ENCODE measurements at places on chromosomes 4 and X.

GRCh38 chrX:100216083-100216482, 194.0 kb downstream of the PCDH19 start:
- DNase-seq = no peak

GRCh38 chrX:51641421-51642021, 22.8 kb upstream of the CENPVL3 start:
- DNase-seq = peak; percentile 27

DNA sequence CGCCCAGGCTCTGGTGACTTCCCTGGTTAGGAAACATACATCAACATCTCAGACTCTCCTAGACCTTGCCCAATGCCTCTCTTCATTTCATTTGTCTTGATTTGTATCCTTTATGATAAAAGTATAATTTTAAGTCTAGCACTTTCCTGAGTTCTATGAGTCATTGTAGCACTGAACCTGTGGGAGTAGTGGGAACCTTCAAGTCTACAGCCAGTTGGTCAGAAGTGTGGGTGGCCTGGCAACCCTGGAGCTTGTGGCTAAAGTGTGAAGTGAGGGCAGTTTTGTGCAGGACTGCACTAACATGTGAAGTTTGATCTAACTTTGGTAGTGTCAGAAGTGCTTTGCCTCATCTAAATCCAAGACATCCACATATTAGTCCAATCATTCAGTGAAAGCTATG, 259.3 kb upstream of the IGFBP7 start:
- no peak for DNase-seq

- DNase-seq = no peak
Measured at GRCh38 chr4:89123451-89123851, 12.1 kb downstream of the TIGD2 start.

- no peak for DNase-seq
Measured at GRCh38 chr4:150662686-150663085, 80.7 kb downstream of the MAB21L2 start.

- peak; percentile 18 for DNase-seq
Measured at GRCh38 chr4:107666134-107666533, 53.9 kb downstream of the PAPSS1 start.

- no peak for DNase-seq
Measured at GRCh38 chr4:184364100-184364921, 110.0 kb downstream of the IRF2 start.

GRCh38 chrX:129478516-129478915, 44.8 kb downstream of the SMARCA1 start:
- no peak for DNase-seq

- DNase-seq = no peak
Measured at GRCh38 chr4:3670521-3671519, 95.4 kb upstream of the ADRA2C start.

GRCh38 chr4:112546476-112546875, 30.5 kb upstream of the NEUROG2 start:
- no peak for DNase-seq

DNA sequence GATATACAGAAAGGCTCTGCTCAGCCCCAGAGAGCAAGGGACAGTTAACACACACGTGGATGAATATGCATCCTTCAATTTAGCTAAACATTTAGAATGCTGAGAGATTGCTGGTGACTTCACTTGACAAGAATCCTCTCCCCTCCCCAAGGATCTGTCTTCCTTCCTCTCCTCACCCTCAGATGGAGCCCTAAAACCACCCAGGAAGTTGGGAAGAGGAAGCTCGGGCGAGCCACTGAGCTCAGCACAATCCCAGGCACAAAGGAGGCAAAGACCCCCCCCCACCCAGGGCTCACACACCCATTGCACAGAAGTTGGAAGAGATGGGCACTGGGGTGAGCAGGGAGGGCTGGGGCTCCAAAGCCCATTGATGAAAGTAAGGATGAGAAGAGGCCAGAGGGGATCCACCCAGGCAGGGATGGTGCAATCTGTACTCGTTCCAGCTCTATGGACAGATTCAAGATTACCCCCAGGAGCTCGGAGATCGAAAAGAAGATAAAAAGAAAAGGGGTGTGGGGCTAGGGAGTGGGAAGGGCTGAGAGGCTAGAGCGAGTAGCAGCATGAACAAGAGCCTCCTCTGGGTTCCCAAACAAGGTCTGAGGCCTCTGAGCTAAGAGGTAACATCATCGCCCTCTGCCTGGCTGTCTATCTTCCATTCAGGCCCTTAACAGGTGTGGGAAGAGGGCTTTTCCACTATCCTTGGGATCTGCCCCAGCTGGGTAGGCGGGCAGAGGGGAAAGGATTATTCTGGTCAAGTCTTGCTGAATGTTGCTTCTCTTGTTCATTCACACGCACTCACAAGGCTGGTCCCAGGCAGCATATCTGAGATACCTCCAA, 1.2 kb downstream of the TFE3 start:
- no peak for DNase-seq

GRCh38 chr4:184165291-184165690, 52.4 kb downstream of the ENPP6 start:
- DNase-seq = no peak

DNA sequence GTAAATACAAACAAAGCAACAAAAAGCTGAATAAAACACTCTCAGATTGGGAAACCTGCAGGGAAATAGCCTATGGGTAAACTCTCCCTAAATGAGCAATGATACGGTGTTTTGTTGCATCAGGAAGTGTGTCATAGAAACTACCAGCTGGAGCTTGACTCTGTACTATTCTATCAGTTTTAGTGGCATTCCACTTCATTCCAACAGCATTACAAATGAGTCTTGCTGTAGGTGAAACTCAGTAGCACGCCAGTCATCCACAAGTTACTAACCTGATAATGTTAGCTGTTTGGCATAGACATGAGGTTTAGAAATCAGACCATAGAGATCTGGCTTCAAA, 24.9 kb downstream of the FGFBP1 start:
- peak; percentile 67 for DNase-seq

DNA sequence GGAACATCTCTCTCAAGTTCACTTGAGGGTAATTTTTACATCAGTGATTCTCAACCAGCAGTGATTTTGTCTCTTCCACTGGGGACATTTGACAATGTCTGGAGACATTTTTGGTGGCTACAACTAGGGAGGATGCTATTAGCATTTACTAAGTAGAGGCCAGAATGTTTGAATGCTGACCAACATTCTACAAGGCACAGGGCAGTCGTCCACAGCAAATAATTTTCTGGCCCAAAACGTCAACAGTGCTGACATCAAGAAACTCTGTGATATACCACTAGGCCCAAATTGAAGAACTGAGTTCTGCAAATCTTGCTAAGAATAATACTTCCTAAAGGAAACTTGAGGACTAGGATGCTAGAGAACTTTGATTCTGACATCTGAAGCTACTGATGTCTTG, 7.1 kb downstream of the KLKB1 start:
- no peak for DNase-seq

DNA sequence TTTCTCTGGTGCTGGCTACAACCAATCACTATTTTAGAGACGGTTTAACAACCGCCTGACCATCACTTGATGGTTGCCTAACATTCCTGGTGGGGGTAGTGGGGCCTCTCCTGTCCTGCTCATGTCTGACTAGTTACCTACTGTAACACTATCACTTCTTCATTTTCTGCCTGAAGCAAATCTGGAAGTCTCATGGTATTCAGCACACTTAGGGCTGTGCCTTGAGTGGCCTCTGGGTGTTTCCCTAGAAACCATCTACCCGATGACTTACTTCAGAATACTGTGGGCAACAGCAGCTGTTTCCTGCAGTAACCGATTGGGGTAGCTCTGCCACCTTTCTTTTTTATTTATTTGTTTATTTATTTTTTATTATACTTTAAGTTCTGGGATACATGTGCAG, 880.1 kb upstream of the INTU start:
- DNase-seq = no peak

GRCh38 chr4:81919810-81920209, 448.1 kb upstream of the RASGEF1B start:
- DNase-seq = no peak

GRCh38 chr4:13892739-13893105, 265.2 kb upstream of the BOD1L1 start:
- DNase-seq = no peak

DNA sequence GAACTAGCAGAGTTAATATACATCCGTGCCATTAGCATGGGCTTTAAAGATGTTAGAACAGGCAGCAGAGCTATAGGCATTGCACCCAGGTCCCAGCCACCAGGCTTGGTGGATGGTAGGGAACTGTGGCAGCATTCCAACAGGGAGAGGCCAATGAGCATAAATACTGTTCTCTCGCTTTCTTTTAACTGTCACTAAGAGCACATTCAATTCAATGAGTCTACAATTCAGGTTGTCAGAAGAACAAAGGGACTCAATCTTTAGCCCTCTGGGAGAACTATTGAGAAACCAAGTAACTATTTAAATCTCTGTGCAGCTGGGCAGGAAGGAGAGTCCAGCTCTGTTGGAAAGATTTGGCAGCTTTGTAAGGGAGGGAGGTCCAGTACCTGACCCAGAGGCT, 165.6 kb downstream of the CHIC1 start:
- no peak for DNase-seq

- no peak for DNase-seq
Measured at GRCh38 chr4:150425161-150425560, 156.8 kb upstream of the MAB21L2 start.

- DNase-seq = no peak
Measured at GRCh38 chr4:110472583-110473329, 3.2 kb upstream of the ENPEP start.

- no peak for DNase-seq
Measured at GRCh38 chr4:66972087-66972486, 573.2 kb downstream of the CENPC start.

GRCh38 chr4:17273047-17273446, 238.8 kb downstream of the QDPR start:
- no peak for DNase-seq

GRCh38 chr4:66416425-66416824, 746.1 kb upstream of the EPHA5 start:
- DNase-seq = no peak
